ENCODE measurements at places on chromosomes 4 and X.

DNA sequence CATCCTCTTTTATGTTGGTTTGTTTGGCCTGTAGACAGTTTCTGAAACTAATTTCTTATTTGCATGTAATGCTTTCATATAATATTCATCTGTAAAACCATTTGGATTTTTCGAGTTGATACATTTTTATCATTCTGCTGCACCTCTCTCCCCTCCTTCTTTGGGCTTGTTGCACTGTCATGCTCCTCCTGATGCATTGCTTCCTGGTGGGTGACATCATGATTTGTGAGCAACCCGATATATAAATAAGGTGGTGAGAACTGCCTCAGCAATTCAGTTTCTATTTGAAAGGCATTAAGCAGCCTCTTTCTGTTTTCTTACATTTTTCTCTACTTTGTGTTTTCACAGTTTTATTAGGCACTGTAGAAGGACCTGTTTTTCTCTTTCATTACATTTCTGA is 515.7 kb downstream of the RPA4 start:
- no peak for DNase-seq

DNA sequence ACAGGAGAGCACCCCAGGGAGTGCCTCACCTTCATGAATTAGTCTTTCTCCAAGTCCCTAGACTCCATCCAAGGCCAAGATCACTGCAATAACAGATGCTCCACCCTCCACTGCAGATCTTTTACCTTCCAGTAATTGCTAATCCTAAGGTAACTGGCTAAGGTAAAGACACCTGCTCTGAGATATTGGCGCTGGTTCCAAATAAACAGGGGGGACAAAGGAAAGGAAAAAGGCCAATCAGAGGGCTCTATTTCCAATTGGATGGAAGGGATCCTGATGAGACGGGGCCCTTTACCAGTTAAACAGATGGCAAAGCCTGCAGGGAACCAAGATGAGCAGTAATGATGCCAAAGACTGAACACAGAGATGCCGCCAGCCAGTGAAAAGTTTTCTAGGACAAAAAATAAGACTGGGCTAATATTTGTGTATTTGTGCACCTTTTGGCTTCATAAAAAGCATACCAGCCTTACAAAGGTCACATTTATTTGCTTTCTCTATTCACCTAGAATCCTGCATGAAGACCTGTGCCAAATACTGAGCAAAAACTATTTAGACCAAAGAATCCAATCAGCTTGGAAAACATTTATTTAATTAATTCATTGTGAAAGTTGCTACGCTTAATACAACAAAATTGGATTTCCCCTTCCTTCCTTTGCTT is 148.5 kb downstream of the PPP3CA start:
- DNase-seq, result no peak

- DNase-seq, result peak; percentile 64
Measured at GRCh38 chr4:56530269-56531148, 24.9 kb downstream of the ARL9 start.

DNA sequence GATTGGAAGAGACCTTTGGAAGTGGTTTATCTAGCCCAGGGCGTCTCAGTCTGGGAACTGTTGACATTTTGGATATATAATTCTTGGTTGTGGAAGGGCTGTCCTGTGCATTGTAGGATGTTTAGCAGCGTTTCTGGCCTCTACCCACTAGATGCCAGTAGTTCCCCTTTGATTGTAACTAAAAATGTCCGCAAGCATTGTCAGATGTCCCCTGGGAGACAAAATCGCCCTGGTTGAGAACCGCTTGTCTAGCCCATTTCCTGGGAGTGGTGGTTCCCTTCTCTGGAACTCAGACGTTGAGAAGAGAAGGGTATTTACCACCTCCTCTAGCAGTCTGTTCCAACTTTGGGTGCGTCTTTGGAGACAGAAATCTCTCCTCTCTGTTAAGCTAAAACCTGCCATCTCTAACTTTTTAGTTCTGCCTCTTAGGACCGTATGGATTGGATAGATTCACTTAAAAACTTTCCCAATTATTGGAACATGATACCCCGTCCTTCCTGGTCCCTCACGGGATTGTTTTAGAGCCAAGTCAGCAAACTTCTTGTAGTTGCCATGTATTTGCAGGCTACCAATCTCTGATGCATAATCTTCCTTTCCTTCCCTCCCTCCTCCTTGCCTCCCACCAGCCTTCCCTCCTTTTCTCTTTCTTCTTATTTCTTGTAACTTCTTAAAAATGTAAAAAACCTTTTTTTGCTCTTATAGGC is 13.9 kb downstream of the TMEM165 start:
- no peak for DNase-seq

GRCh38 chr4:158801066-158801465 is 32.2 kb downstream of the FNIP2 start:
- no peak for DNase-seq

GRCh38 chr4:147760695-147761094 is 28.8 kb downstream of the ARHGAP10 start:
- DNase-seq, result no peak

- no peak for DNase-seq
Measured at GRCh38 chrX:37922928-37923327, 75.6 kb upstream of the DYNLT3 start.

DNA sequence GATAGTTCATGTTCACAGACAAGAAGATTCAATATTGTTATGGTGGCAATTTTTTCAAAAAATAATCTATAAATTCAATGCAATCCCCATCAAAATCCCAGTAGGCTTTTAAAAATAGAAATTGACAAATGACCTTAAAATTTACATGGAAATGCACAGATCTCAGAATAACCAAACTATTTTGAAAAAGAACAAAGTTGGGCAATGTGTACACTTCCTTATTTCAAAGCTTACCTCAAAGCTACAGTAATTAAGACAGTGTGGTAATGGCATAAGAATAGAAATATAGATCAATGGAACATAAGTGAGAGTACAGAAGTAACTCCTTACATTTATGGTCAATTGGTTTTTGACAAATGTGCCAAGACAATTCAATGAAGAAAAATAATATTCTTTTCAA is 39.0 kb downstream of the FRMD7 start:
- no peak for DNase-seq

DNA sequence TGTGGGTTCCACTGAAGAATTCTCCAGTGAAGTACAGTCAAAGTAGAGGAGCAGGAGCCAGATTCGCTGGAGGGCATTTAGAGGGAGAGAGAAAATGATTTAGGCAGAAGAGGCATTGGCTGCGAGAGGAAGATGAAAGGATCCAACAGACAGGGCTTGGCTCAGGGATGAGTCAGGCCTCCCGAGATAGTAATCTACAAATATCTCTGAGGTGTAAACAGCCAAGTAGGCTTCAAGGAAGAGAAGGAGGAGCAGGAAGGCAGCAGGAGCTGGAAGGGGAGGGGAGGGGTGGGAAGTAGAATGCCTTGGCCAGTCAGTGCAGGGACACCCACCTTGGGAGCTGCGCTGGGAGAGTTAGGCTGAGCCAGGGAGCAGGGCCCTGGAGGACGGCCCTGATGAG is 55.5 kb downstream of the PJA1 start:
- DNase-seq, result no peak

DNA sequence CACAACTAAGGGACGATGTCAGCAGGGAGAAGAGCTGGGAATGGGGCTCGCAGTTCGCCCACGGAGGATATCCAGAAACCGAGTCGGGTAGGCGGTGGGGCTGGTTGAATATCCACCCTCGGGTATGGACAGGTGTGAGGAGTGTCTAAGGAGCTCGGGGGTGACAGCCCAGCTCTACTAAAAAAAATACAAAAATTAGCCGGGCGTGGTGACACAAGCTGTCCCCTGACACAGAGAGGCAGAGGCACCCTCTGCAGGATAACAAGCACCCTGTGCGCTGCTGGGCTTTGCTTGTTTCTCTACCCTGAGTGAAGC is 12.2 kb upstream of the ASMTL start:
- no peak for DNase-seq

GRCh38 chr4:4935974-4936373 is 76.5 kb downstream of the MSX1 start:
- DNase-seq, result no peak

DNA sequence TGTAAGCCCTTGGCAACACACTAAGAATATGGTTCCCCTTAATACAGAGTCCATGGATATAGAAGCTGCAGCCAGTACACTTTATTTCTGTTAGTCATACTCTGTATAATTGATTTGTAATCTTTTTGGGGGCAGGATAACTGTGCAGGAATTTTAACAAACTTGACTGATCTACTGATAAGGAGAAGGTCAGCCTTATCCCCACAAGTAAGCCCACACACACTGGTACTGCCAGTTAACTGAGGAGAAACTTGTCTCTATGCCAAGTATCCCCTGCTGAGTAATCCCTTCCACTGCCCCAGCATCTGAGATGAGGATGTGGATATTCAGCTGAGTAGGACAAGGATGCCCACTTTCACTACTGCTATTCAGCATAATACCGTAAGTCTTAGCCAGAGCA is 154.9 kb upstream of the CXXC4 start:
- no peak for DNase-seq

DNA sequence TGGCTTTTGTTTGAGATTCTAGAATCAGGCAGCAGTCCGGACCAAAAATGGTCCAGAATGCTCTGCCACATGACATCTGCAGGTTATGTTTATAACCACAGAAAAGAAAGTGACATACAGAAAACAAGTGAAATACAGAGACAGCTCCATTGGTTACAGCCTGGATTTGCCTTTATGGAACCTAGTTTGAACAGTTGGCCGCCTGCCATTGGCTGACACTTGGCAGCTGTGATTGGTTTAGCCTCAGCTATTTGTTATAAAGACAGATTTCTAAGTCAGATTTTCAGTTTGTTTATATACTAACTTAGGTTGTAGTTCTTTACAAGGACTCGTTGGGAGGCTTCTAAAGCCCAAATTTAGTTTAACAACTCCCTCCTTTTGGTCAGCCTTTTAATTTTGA is 40.8 kb upstream of the IL9R start:
- no peak for DNase-seq

- DNase-seq, result no peak
Measured at GRCh38 chrX:11053351-11053750, 57.8 kb upstream of the HCCS start.

GRCh38 chrX:121761845-121762244 is 714.4 kb downstream of the GLUD2 start:
- DNase-seq, result no peak

- DNase-seq, result no peak
Measured at GRCh38 chr4:151250706-151251105, 26.3 kb upstream of the PRSS48 start.
